ENCODE measurements at places on chromosomes 6 and 20. TPM values are rescaled to one million over a fixed set of nuclear protein-coding genes. Genes with fewer than 3 reads are reported as not detected.

Gene PPIL6
- 6.1 TPM for total RNA-seq

Gene GPLD1
- total RNA-seq, result 4.8 TPM

Gene GHRH
- total RNA-seq, result not detected

Gene TTLL9
- total RNA-seq, result not detected

Gene KCNS1
- 0.14 TPM for total RNA-seq

Gene WFDC5
- total RNA-seq, result not detected

Gene SASH1
- 101 TPM for total RNA-seq

Gene SLC13A3
- total RNA-seq, result 0.49 TPM

Gene DNAH8
- total RNA-seq, result not detected

Gene MYMX
- total RNA-seq, result not detected

Gene FAM209B
- total RNA-seq, result not detected

Gene NRN1
- 6.4 TPM for total RNA-seq

Gene EEF1A2
- total RNA-seq, result 12.7 TPM

Gene GLYATL3
- total RNA-seq, result not detected

Gene PI16
- total RNA-seq, result 50.7 TPM

Gene OLIG3
- total RNA-seq, result not detected

Gene WFDC12
- total RNA-seq, result not detected

Gene MYCT1
- total RNA-seq, result 6.8 TPM

Gene IL20RA
- total RNA-seq, result 0.28 TPM

Gene HTR1B
- total RNA-seq, result not detected

Gene TCP1
- 119 TPM for total RNA-seq

Gene WASF1
- total RNA-seq, result 10.2 TPM

Gene KIF6
- total RNA-seq, result 0.55 TPM

Gene ECT2L
- total RNA-seq, result not detected

Gene FNDC1
- 4.3 TPM for total RNA-seq

Gene SIM1
- total RNA-seq, result not detected

Gene TUBB1
- not detected for total RNA-seq

Gene CAGE1
- total RNA-seq, result not detected

Gene HAO1
- not detected for total RNA-seq

Gene KIAA1586
- 14.9 TPM for total RNA-seq

Gene TMEM239
- not detected for total RNA-seq

Gene NKAIN2
- total RNA-seq, result 4.4 TPM
